Hypothalamus (tissue), 51 donors: ENCODE measurements at places on chromosomes 7 and 10.
A peak's percentile ranks its signal among the peaks of the same experiment; 100 is the strongest.

- DNase-seq = no peak
Measured at GRCh38 chr10:121065330-121065729, 214.2 kb downstream of the WDR11 start.

DNA sequence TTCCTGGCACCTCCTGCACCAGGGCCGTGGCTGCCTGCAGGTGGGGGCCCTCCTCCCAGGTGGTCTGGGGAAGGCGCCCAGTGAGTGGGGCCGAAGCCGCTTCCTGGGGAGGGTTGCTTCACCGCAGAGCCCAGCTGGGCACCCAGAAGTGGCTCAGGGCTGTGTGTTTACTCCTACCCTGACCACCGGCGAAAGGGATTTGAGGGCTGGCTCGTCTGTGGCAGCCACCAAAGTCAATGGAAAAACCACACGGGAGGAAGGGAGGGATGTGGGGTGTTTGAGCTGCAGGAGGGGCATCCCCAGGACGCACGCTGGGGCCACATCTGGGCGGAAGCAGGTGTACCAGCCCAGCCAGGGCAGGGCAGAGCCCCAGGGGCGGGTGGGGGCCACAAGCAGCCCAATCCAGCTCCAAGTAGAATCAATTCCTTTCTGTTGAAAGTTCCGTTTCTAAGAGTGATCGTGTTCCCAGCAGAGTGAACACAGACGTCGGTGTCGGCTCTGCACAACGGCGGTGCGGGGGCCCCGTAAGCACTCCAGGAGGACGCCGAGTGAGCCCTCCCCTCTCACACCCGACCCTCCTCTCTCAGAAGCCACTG lies 69.9 kb downstream of the FOXL3 start:
- no peak for DNase-seq

DNA sequence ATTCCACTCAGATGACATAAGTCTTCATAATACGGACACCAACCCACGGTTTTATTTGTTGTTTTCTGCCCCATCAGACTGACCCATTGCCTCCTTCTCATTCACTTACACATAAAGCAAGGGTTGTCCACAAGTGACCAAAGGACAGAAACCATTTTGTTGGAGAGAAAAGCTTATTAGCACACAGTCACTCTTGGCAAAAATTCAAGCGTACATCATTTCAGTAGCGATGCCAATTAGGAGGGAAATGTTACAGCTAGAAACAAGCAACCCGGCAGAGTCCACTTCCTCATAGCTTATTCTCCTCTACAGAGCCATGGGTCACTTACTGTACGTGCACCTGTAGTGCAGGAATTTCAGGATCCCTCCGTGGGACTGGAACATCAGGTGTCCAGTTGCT lies 23.0 kb downstream of the ABLIM1 start:
- no peak for DNase-seq

GRCh38 chr7:154503962-154504550 lies 451.9 kb downstream of the DPP6 start:
- DNase-seq = no peak

DNA sequence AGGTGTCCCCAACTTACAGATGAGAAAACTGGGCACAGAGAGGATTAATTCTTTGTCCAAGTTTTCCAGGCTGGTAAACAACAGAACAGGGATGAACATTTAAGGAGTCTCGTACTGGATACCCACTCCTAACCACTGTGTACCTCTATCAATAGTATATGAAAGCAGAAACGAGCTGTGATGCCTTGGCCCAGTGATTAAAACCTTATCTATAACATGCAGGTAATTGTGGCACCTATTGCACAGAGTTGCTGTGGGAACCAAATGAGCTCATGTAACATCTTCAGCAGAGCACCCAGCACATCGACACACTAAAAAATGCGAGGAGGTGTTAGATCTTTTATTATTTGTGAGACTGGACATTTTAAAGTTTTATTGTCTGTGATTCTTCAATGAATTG lies 1.6 kb downstream of the TMEM273 start:
- no peak for DNase-seq

- no peak for DNase-seq
Measured at GRCh38 chr10:49089557-49090188, 25.6 kb downstream of the VSTM4 start.

GRCh38 chr7:71995111-71995510 lies 417.0 kb downstream of the CALN1 start:
- no peak for DNase-seq

DNA sequence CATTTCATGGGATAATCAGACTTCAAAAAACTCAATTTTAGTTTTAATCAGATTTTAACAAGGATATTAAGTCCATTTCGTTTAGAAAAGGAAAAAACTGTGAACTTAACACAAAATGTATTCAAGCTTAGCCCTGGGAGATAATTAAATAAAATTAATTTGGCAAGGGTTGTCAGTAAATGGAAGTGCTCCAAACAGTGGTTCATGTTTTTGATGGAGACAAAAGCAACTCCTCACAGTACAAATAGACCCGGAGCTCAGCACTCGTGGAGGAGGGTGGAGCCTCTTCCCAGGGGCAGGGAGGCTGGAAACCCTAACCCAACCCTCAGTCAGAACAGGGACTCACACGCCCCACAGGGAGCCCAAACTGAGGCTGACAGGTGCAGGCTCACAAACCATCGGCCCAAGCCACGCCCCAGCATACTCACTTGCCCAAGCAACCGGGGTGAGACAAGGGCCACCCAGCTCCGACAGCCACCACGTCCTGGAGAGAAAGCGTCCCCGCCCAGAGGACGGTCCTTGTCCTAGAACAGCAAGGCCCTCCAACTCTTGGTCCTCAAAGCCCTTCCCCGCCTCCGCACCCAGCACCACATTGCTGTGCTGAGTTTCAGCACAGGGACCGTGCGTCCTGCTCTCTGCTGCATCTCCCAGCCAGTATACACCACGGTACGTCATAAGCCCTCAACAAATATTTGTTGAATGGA lies 39.8 kb downstream of the MAD1L1 start:
- no peak for DNase-seq

- DNase-seq = no peak
Measured at GRCh38 chr10:132913559-132914115, 28.7 kb downstream of the CFAP46 start.

DNA sequence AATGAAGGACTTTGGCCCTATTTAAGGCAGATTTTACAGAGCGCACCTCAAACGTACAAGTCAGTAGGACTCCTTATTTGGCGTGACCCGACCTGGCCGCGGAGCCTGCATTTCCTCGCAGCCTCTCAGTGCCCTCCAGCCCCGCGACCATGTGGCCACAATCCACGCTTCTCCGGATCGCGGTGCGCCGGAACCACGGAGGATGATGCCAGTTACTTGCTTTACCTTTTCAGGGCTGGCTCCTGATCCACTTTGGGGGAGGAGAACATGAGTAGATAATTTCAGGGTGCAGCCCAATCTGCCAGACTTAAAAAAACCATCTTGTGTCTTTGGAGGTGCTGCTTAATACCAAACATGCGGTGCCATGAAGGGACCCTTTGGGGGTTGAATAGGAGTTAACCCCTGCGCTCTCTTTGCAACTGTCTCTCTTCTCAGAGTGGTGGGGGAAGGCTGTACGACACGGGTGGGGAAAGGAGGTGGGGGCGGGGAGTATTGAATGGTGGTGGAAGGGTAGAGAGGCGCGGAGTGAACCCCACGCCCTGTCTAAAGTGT lies 1.5 kb downstream of the FRAT1 start:
- peak; percentile 12 for DNase-seq

GRCh38 chr10:95987685-95988426 lies 55.5 kb upstream of the CCNJ start:
- no peak for DNase-seq

GRCh38 chr7:7707246-7707645 lies 11.2 kb downstream of the RPA3 start:
- DNase-seq = no peak

DNA sequence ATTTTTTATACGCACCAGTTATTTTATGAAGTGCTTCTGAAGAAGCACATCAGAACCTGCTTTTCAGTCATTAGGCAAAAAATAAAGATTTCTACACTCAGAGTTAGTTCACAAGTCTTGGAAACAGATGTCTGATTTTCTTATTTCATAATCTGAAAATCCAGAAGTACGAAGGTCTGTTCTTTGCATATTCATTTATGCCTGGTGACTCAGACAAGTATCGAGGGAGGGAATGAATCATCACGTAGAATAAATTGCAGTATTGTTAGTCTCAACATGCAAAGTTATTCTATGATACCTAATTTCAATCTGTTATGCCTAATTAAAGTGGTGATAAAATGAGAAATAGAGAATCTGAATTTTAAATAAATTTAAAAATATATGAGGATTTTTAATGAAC lies 113.6 kb upstream of the SEM1 start:
- DNase-seq = no peak

DNA sequence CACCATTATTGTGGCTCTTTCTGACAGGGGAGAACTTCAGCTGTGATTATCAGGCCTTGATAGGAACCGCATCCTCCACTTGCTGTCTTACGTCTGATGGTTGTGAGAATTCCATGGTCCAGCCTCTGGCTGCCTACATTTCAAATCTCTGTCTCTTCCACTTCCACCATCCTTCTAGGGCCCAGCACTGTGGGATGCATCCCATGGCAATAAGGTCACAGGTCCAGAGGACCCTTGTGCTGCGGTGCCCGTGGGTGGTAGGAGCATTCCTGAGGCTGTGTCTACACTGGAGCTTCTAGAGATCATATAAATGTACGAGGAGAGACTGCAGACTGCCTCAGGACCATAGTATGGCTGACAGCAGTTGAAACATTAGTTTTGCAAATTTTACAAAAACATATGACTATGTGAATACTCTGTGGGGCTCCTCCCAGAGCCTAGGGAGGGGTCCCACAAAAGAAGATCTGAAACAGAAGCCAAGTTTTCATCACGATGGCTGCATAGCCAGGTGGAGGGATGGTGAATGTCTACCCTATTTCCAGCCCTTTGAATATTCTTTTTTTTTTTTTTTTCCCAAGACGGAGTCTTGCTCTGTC lies 11.8 kb downstream of the CALML3 start:
- DNase-seq = no peak

- no peak for DNase-seq
Measured at GRCh38 chr10:130453036-130453720, 317.0 kb downstream of the GLRX3 start.

DNA sequence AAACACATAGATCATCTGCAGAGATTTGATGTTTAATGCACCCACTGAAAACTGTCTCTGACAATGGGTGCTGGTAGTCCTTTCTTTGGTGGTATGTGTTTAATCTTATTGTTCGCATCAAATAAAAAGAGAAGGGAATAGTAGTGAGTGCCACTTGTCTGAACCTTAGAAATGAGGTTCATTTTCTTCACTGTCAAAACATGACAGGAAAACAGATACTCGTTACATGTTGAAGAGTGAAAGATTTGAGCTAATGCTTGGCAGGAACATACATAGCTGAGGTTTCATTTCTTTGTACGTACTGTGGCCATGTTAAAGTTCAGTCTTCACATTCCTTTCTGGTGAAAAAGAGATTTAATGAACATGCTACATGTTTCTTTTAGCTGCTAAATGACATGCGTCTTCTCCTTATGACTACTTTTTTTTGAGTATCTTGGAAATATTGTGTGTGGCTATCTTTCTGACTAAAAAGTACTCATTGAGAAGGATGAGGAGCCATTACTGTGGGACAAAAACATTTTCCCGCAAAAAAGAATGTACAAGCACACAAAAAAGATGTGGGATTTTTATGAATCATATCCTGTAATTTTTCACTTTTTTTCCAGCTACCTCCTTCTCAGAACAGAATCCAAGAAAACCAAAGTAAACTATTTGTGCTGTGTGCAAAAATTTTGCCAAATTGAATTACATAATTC lies 108.0 kb downstream of the TWIST1 start:
- no peak for DNase-seq

DNA sequence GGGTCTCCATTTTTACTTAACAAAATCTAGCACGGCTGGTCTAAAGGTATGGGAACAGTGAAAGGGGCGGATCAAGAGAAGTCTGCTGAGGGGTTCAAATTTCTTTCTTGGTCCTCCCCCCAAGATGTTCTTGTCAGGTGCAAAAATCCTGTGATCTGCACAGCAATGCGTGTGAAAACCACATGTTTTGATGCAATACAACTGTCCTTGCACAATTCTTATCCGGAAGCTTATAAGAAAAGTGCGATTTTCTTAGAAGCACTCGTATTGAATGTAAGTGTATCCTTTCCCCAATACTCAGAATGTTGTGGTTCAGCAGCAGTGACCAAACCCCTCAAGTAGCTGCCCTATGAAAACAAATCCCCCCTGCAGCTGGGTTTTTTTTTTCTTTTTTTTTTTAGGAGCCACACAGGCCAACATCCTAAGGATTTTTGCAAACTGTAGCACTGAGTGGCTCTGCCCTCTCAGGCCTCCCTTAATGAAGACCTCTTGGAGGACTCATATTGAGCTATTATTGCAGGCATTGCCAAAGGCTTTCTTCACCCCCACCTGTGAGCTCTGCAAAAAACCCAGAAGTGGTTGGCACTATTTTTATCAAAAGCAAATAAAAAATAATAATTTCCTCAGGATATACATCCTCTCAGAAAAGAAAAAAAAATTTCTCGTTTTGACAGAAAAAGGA lies 151.9 kb upstream of the ITGB1 start:
- no peak for DNase-seq

DNA sequence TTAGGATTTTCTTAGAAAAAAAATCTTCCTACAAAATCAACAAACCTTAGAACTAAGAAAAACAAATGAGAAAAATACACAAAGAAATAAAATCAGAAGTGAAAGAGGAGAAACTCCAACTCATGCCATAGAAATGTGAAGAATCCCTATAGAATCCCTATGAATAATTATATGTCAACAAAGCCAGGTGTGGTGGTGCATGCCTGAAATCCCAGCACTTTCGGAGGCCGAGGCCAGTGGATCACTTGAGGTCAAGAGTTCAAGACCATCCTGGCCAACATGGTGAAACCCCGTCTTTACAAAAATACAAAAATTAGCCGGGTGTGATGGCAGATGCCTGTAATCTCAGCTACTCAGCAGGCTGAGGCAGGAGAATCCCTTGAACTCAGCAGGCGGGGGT lies 27.1 kb downstream of the ACSM6 start:
- DNase-seq = no peak

GRCh38 chr10:72840319-72840718 lies 53.2 kb upstream of the OIT3 start:
- DNase-seq = no peak

DNA sequence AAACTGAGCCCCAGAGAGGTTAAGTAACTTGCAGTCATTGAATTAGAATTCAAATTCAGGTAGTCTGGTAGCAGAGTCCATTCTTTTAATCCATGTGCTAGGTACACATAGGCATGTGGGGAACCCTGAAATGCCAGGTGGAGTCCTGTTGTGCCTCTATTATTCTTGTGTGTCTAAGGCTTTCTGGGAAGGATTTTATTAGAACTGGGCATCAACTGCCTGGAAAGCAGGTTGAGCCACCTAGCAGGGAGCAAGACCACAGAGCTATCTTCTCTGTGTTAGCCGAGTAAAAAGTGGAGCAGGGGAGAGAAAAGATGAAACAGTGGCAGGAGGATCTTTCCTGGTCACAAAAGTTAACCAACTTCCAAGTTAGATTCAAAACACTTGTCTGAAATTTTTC lies 494.6 kb downstream of the LRMDA start:
- DNase-seq = no peak

DNA sequence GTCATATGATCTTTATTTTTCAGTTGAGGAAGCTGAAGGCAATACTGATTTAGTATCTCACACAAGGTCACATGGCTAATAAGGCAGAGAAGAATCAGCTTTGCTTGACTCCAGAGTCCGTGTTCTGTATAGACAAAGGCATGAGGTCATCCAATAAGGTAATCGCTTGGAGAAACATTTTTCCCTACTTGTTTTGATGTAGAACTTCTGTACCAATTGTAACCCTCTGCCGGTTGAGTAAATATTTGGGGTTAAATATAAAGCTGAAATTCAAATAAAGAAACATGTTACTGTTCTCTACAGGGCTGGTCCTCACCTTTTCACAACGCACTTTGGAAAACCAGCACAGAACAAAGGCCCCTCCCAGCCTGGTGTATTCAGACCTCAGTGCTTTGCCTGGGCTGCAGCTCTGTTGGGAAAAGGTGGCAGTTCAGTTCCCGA lies 83.0 kb upstream of the INSYN2A start:
- DNase-seq = no peak
